ENCODE measurements at places on chromosomes 5 and 9. TPM values are rescaled to one million over a fixed set of nuclear protein-coding genes. Genes with fewer than 3 reads are reported as not detected.

DNA sequence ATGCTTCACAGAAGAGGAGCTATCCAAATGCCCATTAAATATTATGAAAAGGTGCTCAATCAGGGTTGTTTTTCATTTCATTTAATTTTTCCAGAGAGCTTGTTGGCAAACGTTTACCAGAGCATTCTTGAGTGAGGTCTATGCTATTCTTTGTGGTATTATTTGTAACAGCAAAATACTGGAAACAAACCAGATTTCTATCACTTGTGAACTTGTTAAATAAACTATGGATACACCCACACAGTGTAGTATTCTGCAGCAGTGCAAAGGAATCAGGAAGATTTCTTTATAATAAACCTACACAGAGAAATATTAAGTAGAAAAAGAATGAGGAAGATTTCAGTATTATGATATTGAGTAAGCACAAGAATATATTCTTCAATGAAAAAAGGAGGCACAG, 15.0 kb upstream of the SLC1A1 start:
- no peak for DNase-seq

GRCh38 chr9:70105147-70105546, 61.5 kb downstream of the MAMDC2 start:
- DNase-seq: no peak

GRCh38 chr5:171369056-171369455, 18.6 kb upstream of the NPM1 start:
- no peak for DNase-seq

GRCh38 chr9:87406543-87407166, 91.0 kb upstream of the DAPK1 start:
- no peak for DNase-seq

DNA sequence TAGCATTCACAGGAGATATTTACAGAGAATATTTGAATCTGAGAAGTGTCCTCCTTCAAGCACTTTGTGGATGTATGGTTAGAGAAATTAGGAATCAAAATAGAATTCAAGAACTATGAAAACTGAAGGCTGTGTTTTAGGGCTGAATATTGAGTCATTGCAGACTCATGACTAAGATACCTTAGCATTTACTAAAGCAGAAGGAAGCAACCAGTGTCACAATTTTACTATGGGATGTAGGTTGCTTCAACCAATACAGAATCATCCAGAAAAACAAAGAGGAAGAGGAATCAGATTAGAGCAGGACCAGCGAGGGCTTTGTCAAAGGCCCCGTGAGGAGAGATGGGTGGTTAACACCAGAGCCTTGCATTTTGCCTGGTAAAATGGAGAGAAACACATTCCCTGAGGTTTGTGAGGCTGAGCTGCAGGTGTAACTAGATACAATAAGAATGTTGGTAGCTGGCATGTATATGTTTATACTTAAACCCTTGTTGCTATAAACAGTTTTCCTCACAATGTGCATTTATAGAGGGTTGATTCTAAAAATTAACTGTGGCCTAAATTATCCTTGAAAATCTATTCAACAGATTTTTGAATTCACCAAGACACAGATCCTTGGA, 518.1 kb downstream of the AGTPBP1 start:
- DNase-seq: no peak

DNA sequence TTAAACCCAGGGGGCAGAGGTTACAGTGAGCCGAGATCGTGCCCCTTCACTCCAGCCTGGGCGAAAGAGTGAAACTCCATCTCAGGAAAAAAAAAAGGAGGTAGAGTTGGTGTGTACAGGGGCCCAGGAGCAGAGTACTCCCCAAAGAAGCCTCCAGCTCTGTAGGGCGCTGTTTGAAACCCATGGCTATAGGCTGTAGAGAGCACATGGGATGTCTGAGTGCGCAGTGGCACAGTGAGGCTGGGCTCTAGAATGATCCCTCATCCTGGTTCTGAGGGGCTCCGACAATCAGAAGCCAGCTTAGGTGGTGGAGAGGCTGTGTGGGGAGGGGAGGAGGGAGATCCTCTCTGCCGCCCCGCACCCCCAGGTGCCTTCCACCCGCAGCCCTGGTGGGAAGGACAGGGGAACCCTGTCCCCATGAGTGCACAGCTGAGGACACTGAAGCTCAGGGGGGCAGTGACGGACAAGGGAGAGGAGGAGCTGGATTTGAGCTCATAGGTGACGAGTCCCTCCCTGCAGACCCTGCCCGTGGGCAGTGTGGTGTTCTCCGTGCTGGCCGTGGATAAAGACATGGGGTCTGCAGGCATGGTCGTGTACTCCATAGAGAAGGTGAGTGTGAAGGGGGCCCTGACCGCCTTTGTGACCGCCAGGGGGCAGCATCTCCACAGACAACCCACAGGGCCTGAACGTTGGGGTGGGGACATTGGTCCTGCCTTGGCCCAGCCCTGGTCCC, 24.6 kb downstream of the CDHR2 start:
- peak; percentile 83 for DNase-seq

- DNase-seq: no peak
Measured at GRCh38 chr9:22158927-22159346, 149.8 kb upstream of the CDKN2B start.

DNA sequence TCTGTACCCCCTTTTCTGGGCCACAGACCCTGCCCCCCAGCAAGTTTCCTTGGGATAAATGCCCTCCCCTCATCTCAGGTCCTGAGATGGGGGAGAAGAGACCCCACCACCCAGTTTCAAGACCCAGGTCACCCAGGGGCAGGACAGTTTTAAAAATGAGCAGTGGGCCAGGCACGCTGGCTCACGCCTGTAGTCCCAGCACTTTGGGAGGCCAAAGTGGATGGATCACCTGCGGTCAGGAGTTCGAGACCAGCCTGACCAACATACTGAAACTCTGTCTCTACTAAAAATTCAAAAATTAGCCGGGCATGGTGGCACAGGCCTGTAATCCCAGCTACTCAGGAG, 6.1 kb downstream of the PTGES2 start:
- no peak for DNase-seq

DNA sequence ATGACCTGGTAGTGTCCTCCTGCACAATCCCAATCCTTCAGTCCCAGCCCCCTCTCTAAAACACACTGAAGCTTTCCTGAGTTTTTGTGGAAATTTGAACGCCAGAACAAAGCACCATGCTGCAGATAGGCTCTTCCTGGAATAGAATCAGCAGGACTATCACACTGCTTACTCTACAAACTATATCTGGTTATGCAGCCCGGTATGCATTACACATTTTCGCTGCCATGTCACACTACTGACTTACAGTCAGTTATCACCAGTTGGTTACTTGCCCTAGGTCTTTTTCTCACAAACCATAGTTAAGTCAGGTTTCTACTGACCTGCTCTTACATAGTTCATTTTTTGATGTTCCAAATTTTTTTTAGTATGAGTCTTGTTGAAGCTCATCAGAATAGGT, 24.9 kb downstream of the PLCXD3 start:
- DNase-seq: no peak

- peak; percentile 84 for DNase-seq
Measured at GRCh38 chr9:121545875-121546423, 46.3 kb upstream of the GGTA1 start.

DNA sequence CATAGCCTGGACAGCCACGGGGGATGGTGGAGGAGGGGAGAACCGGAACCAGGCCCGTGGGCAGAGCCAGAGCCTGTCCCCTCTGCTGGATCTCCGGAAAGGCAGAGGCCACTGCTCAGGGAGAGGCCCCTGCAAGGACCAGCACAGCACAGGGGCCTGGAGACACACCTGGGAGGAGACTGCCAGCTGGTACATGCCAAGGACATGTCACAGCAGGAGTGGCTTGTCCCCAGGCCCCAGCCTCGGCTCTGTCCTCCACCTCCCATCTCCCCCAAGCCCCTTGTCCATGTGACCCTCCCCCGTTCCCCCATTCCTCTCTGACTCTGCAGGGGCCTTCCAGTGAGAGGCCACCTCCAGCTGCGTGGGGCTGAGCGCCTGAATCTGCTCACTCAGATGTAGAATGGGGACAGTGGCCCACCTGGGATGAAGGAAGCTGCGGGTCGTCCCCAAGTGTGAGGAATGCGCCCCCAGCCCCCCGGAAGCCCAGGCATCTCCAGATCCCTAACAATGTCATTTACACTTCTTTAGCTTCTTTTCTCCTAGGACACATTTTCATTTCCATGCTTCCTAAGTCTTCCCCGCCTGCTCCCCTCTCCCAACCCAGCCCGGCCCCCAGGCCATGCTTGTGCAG, 349.6 kb upstream of the IRX2 start:
- no peak for DNase-seq

GRCh38 chr5:142840575-142840974, 70.4 kb downstream of the ARHGAP26 start:
- no peak for DNase-seq

DNA sequence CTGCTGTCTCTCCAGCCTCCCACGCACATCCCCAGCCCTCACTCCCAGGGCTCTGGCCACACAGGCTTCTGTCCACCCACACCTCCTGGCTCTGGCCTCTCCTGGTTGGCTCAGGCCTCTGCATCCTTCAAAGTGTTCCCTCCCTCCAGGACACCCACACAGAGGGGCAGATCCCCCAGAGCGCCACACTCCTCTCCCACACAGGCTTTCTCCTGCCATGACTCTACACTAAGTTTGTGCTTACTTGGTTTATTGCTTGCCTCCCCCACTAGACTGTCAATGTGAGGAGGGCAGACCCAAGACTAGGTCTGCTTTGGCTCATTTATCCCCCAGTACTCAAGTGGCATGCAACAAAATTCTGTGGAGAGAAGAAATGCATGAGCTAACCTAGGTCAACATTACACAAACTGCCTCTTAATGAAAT, 67.0 kb upstream of the SPOCK1 start:
- DNase-seq: no peak

DNA sequence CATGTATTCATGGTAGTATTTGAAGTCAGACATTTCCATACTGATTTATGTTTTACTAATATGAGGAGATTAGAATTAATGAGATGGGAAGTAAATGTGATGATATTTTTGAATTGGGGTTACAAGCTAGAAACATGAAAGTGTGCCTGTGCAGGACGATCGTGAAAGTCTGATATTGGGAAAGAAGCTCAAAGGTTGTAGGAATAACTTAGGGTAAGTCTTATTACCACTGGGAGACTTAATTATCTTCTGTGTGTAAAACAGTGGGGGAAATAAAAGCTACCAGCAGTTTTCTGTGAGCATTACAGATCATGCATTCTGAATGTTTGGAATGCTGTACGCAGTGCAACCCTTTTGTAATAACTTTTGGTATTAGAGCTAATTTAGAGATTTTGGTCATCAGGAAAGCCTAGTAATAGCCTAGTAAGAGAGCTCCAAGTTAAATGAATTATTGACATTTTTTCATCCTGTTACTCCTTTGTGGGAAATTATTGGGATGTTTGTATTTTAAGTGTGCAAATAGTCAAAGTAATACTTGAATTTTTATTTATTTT, 153.9 kb downstream of the PCSK5 start:
- no peak for DNase-seq

- no peak for DNase-seq
Measured at GRCh38 chr9:133113949-133114885, 6.8 kb downstream of the RALGDS start.

- no peak for DNase-seq
Measured at GRCh38 chr5:107805824-107806223, 135.1 kb upstream of the EFNA5 start.

DNA sequence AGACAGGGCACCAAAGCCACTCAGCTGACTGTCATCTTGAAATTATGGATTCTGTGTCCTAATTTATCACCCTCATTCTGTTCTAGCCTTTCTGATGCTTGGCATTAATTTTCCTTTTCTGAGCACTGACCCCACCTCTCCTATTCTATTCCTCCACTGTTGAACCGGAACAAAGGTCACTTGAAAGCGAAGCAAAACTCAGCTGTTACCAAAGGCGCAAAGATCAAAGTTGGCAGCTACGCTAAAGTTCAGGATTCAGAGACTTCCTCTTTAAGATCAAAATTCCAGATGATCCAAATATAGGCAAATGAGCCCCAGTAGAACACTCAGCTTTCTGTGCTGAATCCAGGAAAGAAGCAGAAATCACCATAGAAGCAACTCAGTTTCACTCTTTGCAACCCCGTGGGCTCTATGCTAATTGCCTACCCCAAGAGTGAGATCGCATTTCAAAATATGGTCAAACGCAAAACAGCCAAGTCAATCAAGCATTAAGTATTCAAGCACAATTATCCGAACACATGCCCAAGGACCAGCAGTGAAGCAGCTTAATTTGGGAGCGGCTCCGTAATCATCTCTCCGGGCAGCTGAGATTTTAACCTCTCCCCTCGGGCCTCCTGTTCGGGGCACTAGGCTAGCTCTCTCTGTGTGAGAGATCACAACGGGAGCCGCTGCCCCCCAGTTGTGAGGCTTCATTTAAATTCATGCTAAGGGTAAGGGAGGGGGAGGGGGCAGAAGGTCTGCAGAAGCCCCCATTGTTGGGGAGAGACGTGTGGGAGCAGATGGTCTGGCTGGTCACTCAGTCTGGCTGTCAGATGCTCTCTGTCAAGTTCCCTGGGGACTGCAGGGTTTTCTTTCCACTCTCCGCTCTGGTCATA, 288.6 kb downstream of the ELAVL2 start:
- no peak for DNase-seq

AIF1L gene
- total RNA-seq: 16.3 TPM

OGN gene
- total RNA-seq: 17.5 TPM

JADE2 gene
- 2.4 TPM for total RNA-seq

CDC23 gene
- 32.2 TPM for total RNA-seq

TTLL11 gene
- 23.6 TPM for total RNA-seq

FAM53C gene
- 19.2 TPM for total RNA-seq

GABRB2 gene
- total RNA-seq: 71.7 TPM
